ENCODE measurements at places on chromosomes 11 and 22. TPM values are rescaled to one million over a fixed set of nuclear protein-coding genes. Genes with fewer than 3 reads are reported as not detected.

RAC2 gene
- total RNA-seq, result 0.25 TPM

HBE1 gene
- total RNA-seq, result not detected

PICK1 gene
- total RNA-seq, result 41.1 TPM

DNA sequence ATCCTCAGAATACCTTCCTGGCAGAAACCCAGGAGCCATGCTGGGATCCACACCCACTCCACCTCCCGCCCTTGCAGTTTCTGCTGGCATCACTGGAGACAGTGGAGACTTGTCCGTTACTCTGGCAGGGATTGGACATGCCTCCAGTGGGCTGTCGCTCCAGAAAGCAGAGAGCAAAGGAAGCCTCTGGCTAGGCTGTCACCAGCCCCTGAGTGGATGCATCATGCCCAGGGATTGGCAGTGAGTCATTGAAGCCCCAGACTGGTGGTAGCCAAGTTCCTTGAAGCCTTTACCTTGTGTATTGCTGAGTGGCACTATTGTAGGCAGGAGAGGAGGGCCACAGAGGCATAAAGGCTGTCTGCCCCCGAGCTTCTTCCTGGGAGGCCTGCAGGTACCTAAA lies 34.8 kb upstream of the E2F8 start:
- H3K27me3 ChIP-seq, result no peaks in the 10 kb centered on the region
- no peaks in the 10 kb centered on the region for H3K36me3 ChIP-seq
- DNase-seq, result no peak

DNA sequence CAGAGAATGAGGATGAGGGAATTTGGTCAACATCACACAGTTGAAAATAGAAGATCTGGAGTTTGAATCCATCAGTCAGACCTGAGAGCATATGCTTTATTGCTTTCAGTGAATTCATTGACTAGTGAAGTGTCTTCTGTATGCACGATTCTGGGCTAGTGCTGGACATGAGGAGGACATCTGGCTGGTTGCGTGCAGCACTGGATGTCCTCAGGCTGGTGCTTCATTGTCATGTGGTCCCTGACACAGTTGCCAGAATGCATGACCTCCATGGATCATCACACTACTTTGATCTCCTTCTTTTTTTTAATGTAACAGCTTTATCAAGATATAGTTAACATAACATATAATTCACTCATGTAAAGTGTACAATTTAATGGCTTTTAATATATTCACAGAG lies 44.5 kb upstream of the MMP7 start:
- H3K36me3 ChIP-seq, result no peaks in the 10 kb centered on the region
- no peak overlapping the region for H3K4me3 ChIP-seq
- H3K27ac ChIP-seq, result no peak overlapping the region
- no peaks in the 10 kb centered on the region for H3K27me3 ChIP-seq
- DNase-seq, result no peak
- no peaks in the 10 kb centered on the region for H3K4me1 ChIP-seq
